GM12891 (cell line): ENCODE measurements at places on chromosomes 11 and 22.

DNA sequence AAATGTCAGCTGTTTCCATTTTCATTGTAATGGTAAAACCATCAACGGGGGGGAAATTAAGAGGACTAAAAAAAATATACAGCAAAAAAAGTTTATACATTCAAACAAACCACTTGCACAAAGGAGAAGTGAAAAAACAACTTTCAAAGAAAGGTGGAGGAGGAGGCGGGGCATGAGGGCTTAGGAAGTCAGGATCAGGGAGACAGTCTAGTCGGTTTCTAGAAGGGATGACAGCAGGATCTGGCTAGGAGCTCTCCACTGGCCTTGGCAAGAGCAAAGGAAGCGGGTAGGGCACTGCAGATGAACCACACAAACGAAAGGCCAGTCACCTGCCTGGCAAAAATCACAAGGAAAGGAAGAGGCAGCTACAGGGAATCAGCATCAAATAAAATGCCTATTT lies 31.0 kb downstream of the NAP1L4 start:
- DNase-seq = no peak

GRCh38 chr11:102421261-102421660 lies 31.3 kb downstream of the TMEM123 start:
- no peak for DNase-seq

- DNase-seq = no peak
Measured at GRCh38 chr22:26452236-26453016, 23.4 kb downstream of the ASPHD2 start.

DNA sequence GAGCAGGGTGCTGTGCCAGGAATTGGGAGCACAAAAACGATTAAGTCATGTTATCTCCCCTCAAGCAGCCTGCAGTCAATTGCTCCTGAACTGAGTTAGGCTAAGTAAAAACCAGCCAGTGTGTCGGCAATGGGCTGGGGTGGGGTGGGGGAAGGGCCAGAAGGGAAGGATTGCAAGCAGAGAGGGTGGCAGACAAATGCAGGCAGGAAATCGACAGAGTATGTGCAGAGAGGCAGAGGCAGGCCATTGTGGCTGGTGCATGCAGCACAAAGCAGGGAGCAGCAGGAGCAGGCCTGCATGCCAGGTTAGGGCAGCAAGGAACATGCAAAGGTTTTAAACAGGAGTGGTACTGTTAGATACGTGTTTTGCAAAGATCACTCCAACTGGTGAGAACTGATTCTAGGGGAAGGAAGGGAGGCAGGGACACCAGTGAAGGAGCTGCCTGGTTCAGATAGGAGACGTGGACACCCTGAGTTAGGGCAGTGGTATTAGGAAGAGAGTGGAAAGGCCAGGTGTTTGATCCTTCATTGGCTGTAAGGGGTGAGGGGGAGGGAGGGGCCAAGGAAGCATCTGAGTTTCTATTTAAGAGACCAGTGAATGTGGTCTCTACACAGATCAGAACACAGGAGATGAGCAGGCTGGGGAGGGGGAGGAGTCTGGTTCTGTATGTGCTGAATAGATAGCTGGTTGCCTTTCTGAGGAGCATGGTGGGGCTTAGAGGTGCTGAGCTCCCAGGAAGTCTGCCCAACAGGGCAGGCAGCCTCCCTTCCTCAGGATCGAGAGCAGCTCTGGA lies 70.8 kb upstream of the PHOX2A start:
- DNase-seq = no peak

GRCh38 chr22:44451016-44451415 lies 47.0 kb downstream of the RTL6 start:
- no peak for DNase-seq

DNA sequence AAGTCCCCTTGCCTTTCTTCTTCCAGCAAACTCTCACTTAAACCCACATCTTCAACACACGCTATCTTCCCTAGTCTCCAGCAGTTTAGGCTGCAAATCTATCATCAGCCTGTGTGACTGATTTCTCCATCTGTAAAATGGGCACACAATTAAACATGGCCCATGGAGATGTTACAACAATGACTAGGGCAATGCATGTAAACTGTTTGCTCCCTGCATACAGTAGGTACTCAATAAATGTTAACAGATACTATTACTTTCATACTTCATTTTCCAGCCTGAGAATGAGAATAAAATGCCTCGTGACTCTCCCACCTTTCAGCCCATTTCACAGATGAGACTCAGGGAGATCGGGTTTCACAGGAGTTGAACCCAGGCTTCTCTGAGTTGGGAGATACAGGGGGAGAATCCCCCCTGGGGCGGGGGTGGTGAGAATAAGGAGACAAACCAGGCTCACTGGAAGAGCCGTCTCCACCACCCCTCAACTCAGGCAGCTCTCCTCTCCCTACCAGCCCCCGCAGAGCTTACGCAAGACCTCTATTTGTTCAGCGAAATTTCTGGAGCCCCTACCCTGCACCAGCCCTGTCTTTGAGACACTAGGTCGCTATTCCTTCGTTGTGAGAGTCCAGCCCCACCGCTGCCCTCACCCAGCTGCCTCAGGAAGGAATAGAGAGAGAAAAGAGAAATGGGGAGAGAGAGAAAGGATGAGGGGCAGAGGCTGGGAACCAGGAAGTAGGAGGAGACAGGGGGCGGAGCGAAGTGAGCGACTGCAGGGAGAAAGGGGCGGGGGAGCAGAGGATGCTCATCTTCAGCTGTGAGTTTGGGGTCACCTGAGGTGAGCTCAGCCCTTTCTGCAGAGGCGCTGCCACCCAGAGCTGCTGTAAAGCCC lies 42.1 kb upstream of the KLHL35 start:
- peak; percentile 67 for DNase-seq

- DNase-seq = no peak
Measured at GRCh38 chr11:13117344-13117743, 108.2 kb downstream of the RASSF10 start.

GRCh38 chr11:15213471-15214231 lies 98.9 kb downstream of the INSC start:
- DNase-seq = no peak

DNA sequence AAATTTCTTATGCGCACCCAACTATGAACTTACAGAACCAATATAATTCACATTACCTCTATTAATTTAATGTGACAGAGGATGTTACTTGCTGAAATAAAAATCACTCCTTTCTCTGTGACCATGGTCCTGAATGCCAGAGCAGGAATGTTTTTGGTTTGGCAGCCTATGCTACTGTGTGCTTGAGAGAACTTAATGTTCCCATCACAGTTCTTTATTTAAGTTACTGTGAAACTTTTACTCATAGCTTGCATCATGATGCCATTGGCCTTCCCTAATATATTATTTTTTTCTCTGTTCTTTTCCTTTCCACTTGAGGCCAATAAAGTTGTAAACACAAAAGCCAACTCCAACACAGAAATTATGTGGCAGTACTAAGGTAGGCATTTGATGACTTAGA lies 142.2 kb downstream of the FAM76B start:
- DNase-seq = no peak
